ENCODE measurements at places on chromosomes 5 and 9.
A peak's percentile ranks its signal among the peaks of the same experiment; 100 is the strongest.

DNA sequence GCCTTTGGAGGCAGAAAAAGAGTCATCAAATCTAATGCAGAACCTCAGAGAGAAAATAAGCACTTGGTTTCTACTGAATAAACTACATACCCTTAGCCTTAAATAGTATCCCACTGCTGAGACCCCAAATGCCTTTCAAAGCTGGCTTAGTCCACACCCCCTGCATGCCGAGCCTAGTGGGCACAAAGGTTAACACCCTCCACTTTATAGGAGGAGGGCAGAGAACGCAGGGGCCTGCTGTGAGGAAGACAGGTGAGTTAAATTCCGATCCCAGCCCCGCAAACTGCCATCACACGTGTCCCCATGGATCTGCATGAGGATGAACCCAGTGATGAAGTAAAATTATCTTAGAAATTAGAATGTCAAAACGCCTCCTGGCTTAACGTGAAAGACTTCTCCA is 19.5 kb upstream of the HSD17B3 start:
- no peak for DNase-seq

- DNase-seq: peak; percentile 61
Measured at GRCh38 chr9:91039125-91039834, 237.7 kb downstream of the SYK start.

GRCh38 chr5:72167804-72168203 is 60.5 kb downstream of the MAP1B start:
- no peak for DNase-seq

GRCh38 chr5:79630444-79630843 is 18.2 kb downstream of the TENT2 start:
- no peak for DNase-seq

GRCh38 chr5:103098993-103099392 is 20.9 kb downstream of the GIN1 start:
- DNase-seq: no peak

DNA sequence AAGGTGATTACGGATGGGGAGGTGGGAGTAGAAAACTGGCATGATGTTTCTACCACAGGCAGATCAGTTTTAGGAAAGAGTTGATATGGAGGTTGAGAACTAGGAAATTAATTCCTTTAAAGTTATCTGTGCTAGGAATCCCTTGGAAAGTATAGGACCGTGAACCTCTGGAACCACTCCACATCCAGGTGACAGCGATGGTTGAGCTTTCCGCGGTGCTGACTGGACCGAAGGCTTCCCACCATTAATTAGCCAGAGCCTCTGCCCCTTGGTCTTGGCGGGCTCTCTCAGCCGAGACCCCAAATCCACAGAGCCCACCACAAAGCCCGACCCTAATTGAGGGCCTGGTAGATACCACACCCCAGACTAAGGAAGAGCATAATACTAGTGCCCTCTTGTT is 147.3 kb downstream of the MELK start:
- no peak for DNase-seq

DNA sequence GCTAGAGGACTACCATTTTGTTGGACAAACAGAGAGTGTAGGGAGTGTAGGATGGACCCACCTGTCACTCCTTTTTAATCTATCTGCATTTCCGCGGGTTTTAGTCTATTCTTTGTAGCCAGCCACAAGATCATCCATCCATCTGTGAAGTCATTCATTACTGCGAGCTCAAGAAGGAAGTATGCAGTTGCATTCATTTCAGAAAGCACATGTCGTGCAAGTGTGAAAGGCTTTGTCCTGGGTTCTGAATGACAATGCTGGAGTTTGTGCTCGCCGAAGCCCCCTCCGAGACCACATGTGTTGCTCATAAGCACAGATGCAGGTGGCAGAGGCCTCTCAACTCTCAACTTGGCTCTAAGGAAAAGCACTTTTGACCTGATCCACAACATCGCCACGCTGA is 70.3 kb upstream of the BASP1 start:
- DNase-seq: no peak

DNA sequence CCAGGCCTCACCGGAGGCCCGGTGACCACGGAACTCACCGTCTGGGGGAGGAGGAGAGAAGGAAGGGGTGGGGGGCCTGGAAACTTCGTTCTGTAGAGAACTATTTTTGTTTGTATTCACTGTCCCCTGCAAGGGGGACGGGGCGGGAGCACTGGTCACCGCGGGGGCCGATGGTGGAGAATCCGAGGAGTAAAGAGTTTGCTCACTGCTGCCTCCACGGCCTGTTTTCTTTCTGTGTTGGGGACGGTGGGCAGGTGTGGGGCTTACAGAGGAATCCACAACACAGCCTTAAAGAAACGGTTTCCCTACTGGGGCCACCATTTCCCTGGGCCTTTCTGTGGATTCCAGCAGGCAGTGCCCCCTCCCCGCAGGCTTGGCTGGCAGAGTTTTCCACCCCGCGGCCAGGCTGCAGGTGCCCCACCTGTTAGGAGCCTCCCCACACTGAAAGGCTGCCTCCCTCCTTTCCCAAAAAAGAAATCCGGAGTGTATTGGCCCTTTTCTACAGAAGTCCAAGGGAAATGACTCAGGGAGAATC is 80.8 kb downstream of the NTNG2 start:
- DNase-seq: peak; percentile 66

DNA sequence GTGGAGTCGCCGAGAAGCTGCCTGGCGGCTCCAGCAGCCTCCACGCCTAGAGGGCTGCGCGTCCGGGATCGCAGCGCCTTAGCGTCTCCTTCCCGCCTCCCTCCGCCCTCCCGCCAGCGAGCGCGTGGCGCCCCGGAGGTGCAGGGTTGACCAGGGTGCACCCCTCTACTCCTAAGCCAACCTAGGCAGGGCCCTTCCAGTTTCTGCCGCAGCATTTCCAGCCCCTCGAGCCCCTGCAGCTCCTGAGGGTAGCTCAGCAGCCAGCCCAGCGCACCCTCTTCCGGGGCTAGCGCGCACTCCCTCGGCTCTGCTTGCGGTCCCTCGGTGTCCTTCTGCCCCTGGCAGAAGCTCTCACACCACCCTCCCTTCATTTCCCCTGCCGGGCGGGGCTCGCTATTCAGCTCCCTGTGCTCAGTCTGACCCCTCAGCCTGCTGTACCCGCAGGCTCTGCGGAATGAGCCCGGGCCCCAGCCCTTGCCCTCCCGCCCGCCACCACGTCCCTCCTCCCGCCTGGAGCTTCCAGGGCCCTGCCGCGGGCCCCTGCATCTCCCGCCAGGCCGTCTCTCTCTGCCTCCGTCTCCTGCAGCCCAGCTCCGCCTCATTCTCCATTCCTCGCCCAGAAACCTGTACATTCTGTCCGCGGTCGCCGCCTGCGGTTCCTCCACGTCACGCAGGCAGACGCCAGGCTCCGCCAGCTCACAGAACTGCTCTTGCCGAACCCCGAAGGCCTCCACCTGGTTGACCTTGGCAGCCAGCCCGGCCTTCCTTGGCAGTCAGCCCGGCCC is 61.8 kb downstream of the SPATA31C2 start:
- peak; percentile 71 for DNase-seq

GRCh38 chr9:132193227-132194124 is 31.6 kb downstream of the NTNG2 start:
- no peak for DNase-seq

- DNase-seq: peak; percentile 62
Measured at GRCh38 chr9:121650217-121651007, 1.0 kb upstream of the DAB2IP start.

- DNase-seq: no peak
Measured at GRCh38 chr5:176680226-176680563, 32.9 kb downstream of the TSPAN17 start.

All from activated CD8-positive, alpha-beta memory T cell treated with anti-CD3 and anti-CD28 coated beads for 24 hours (primary cell).